ENCODE measurements at places on chromosomes 13 and 19.

GRCh38 chr19:47806435-47806834 lies 2.1 kb upstream of the TPRX1 start:
- no peak for DNase-seq

GRCh38 chr19:33815380-33816340 lies 19.0 kb downstream of the KCTD15 start:
- DNase-seq = no peak

GRCh38 chr13:21576426-21576825 lies 27.5 kb downstream of the MICU2 start:
- no peak for DNase-seq

GRCh38 chr13:37106642-37107041 lies 1.2 kb upstream of the CSNK1A1L start:
- no peak for DNase-seq

DNA sequence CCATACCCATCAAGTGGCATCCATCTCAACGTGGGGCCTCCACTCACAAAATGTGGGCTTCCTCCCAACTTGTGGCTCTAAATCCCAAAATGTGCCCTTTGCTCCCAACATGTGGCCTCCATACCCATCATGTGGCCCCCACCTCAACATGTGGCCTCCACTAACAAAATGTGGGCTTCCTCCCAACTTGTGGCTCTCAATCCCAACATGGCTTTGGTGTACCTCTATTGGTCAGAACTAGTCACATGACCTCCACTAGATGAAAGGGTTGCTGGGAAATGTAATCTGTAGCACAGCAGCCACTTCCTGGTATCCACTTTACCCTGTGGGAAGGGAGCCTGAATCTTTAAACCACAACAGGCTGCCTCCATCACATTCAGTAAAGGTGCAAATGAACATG lies 10.1 kb upstream of the ACER1 start:
- DNase-seq = no peak
